IMR-90 (cell line): ENCODE measurements at places on chromosomes 11 and 22.

GRCh38 chr11:117528097-117528721 lies 200.6 kb downstream of the CEP164 start:
- DNase-seq, result no peak

DNA sequence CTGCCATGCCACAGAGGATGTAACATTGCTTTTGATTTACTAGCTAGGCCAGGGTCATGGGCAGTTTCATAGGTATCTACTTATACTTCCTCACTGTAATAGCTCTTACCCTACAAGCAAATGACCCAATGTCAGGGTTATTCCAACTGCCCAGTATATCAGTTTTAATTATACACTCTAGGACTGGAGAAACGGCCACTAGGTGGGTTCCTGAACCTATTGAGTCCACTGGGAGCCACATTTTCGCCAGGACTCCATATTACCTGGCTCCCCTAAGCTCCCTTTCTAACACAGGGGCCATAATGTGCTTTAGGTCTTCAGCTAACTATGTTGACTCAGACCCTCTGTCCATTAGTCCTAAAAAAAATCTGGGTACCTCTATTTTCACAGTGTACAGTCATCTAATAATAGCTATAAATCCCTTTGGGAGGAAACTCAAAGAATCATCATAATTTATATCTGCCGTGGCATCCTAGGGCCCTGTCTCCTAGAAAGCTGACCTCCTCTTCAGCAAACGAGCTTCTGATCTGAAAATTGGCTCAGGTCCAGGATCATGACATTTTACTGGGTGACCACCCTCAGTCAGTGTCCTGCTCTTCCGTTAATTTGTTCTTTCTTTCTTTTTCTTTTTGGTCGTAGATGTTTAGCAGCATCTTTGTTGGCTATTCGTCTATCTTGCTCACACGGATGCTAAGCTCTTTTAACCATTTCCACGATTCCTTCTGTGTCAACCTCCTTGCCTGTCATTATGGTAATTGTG lies 244.3 kb downstream of the FAM76B start:
- no peak for DNase-seq

DNA sequence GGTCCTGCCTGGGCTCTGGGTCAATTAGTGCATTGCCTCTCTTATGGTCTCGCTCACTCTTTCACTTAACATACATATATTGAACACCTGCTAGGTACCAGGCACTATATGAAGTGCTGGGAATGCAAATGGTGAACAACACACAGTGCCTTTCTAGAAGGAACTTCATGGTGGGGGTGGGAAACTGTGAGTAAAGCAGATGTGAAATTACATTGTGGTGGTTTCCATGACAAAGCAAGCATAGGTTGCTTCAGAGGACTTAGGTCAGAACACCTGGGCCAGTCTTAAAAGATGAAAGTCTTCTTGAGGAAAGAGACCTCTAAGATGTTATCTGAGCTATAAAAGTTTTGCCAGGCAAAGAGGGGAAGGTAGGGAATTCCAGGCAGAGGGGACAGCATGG lies 231.3 kb downstream of the BUD13 start:
- no peak for DNase-seq

DNA sequence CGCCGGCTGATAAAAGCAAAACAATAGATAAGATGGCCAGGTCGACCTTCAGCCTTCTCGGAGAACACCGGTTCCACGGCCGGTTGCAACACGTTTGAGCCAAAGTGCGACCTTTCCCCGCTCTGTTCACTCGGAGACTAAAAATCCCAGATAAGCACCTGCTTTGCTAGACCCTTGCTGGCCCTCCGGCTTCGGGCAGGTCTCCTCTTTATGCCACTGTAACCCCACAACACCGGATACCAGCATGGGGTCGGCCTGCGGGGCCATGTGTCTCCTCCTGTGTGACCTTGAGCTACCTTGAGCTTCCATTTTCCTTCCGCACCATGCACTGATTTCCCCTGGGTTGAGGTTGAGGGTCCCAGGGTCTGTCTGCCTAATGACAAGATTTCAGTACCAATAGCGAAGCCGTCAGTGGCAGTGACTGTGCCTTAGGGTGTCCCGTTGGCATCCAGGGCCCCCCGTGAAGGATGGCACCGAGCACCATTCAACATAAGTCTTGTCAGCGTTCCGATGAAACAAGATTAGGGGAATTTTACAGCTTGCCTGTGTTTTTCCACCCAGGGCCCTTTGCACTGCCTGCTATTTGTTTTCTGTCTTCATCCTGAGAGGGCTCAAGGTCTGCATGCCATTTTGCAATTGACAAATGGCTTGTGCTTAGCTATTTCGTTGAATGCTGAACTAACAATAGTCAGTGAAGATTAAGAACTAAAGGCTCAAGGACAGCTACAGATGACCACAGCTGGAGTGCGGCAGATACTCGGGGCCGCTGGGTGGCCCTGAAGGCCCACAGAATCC lies 118.6 kb downstream of the KCNQ1 start:
- DNase-seq, result no peak

DNA sequence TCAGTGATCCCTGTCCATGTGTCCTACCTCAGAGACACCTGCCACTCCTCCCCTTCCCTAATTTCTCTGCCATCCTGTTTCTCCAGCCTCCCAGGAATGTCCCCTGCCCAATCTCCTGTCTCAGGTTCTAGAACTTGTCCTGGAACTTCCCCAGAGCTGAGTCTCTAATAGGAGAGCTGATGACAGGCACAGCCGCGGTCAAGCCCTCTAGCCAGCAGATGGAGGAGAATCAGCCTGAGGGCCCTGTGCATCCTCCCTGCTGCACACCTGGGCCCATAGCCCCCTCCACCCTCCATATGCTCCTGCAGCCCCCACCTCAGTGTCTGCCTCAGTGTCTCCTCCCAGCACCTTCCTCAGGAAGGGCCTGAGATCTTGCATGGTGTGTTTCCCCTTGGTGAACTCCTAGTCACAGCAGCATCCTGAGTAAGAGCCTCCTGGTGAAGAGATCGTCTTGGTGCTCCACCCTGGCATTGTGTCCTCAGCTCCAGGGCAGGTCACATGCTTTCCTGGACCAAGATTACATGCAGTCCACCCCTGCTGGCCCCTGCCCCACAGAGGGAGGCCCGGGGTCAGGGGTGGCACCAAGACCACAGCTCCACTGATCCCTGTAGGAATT lies 43.9 kb upstream of the VPREB1 start:
- no peak for DNase-seq

- DNase-seq, result no peak
Observed at GRCh38 chr11:124277804-124278203, 21.6 kb downstream of the OR8G5 start.

DNA sequence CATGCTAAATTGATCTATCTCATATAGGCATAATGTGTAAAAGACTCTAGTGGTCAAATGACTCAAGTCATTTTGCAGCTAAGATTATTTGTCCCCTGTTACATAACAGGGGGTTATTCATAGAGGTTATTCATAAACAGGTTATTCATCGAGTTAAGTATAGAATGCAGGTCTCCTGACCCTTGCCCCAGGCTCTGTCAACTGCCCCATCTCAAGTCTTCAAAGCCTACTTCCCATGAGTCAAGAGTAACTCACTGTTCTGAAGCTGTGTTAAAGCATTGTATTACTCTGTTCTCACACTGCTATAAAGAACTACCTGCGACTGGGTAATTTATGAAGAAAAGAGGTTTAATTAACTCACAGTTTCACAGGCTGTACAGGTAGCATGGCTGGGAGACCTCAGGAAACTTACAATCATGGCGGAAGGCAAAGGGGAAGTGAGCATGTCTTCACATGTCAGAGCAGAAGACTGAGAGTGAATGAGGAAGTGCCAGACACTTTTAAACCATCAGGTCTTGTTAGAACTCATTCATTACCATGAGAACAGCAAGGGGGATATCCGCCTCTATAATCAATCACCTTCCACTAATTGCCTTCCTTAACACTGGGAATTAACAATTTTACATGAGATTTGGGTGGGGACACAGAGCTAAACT lies 226.2 kb upstream of the BLID start:
- DNase-seq, result peak; percentile 25

- no peak for DNase-seq
Observed at GRCh38 chr11:57403802-57404147, 13.3 kb upstream of the PRG2 start.

DNA sequence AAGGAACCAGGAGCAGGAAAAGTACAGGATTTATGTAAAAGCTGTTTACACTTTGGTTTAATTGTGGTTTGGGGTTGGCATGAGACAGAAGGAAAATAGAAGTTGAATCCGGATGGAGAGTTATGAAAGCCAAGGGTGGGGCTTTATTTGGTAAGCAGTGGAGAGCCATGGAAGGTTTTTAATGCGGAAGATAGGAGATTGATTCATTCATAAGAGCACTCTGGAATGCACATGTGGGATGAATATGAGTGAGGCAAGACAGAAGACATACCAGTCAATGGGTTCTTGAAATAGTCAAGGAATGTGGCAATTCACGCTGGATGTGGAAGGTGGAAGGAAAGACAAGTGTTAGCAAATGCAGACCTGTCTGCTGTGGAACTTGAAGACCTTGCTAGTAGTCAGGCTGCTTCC lies 9.3 kb upstream of the GLB1L3 start:
- peak; percentile 72 for DNase-seq

DNA sequence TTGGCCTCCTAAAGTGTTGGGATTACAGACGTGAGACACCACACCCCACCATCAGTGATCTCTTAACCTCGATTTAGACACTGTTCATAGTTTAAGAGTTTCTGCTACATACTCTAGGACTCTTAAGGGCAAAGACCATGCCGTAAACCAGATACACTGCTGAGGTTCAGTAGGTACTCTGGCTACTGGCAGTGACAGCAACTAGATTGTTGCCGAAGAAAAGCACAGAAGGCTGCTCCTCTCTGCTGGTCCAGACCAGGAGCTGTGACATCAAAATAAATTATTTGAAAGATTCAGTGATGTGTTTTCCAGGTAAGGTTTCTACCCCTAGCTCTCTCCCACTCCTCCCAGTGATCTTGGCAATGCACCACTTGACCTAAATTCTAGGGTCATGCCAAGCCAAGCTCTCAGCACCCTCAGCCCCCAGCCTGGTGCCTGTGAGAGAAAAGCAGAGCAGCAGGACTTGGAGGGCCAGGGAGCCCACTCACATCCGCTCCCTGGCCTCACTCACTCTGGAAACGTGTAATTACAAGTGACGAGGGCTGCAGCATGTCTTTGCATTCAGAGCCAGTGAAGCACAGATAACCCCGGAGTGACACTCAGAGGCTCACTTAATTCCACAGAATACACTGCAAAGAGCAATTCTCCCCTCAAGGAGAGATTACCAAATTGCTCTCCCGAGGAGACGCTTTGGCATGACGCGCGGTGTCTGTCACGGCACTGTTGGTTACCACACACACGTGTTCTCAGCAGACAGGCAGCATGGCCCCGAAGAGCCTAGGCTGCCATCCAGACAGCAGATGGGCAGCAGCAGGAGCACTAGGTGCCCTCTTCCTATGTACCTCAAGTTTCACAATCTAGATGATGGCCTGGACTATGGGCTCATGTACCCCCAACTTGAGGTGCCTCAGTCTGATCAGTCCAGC lies 96.9 kb upstream of the PITPNB start:
- DNase-seq, result no peak

DNA sequence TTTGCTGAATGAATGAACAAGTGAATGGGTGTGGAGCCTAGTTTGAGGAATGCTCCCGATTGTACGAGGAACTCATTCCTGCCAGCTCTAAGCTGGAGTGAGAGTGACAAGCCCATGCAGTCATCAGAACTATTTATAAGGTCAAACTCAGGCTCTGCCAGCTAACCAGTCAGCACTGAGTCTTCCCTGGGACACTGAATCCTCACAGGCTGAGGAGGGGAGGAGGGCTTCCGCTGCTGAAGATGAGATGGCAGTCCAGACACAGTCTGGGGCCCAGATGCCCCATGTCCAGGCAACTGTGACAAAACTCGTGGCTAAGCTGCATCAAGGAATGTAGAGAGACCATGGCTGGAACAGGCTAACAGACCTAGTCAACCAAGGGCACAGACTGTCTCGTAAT lies 4.0 kb downstream of the LRP4 start:
- peak; percentile 75 for DNase-seq

DNA sequence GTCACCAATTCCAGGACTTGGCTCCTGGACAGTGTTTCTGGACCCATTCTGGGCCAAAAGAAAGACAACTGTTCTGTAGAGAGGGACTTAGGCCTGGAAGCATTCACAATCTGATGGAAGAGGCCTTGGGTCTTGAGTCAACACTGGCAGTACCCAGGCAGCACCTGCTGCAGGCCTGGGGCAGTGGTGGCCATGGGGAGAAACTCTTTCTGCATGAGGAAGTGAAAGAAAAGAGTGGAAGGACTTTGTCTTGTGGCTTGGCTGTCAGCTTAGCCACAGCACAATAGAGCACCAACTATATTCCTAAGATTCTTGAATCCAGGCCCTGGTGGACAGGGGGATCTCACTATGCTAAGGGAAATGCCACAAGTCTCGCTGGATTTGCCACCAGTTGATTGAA lies 70.6 kb downstream of the CTSC start:
- DNase-seq, result no peak
